Mammary epithelial cell (primary cell): ENCODE measurements at places on chromosomes 7 and 10. TPM values are rescaled to one million over a fixed set of nuclear protein-coding genes. Genes with fewer than 3 reads are reported as not detected.

SPDYE9 gene
- polyA plus RNA-seq, result not detected

UBE2D1 gene
- 8.0 TPM for polyA plus RNA-seq

ZCWPW1 gene
- 1.1 TPM for polyA plus RNA-seq

TRA2A gene
- polyA plus RNA-seq, result 34.6 TPM

MCM10 gene
- 13.2 TPM for polyA plus RNA-seq

EIF5AL1 gene
- polyA plus RNA-seq, result 4.1 TPM

CNPY1 gene
- polyA plus RNA-seq, result not detected

LRRC18 gene
- not detected for polyA plus RNA-seq

SPRN gene
- 0.37 TPM for polyA plus RNA-seq

FAM241B gene
- polyA plus RNA-seq, result 10.1 TPM

TMEM26 gene
- not detected for polyA plus RNA-seq

WEE2 gene
- polyA plus RNA-seq, result not detected

SRRM3 gene
- polyA plus RNA-seq, result 0.36 TPM

GBX1 gene
- polyA plus RNA-seq, result not detected

PHKG1 gene
- 0.37 TPM for polyA plus RNA-seq

ACBD7 gene
- 0.16 TPM for polyA plus RNA-seq

MSMB gene
- polyA plus RNA-seq, result not detected

CLDN4 gene
- polyA plus RNA-seq, result 18.7 TPM

RTKN2 gene
- 1.4 TPM for polyA plus RNA-seq

STOX1 gene
- polyA plus RNA-seq, result 0.07 TPM

FAM3C gene
- 37.6 TPM for polyA plus RNA-seq

TSPAN33 gene
- polyA plus RNA-seq, result 4.8 TPM

TMEM270 gene
- not detected for polyA plus RNA-seq

NPY4R2 gene
- polyA plus RNA-seq, result 0.07 TPM

GPR15LG gene
- not detected for polyA plus RNA-seq

CTTNBP2 gene
- 1.1 TPM for polyA plus RNA-seq

TMEM130 gene
- polyA plus RNA-seq, result not detected

CPEB3 gene
- 0.17 TPM for polyA plus RNA-seq

ADAM12 gene
- polyA plus RNA-seq, result 0.59 TPM

DKK1 gene
- 325 TPM for polyA plus RNA-seq

SLC16A9 gene
- 0.02 TPM for polyA plus RNA-seq

CPED1 gene
- 1.1 TPM for polyA plus RNA-seq

SPAM1 gene
- not detected for polyA plus RNA-seq

LEP gene
- 0.03 TPM for polyA plus RNA-seq
